Tibial artery (tissue), 4 donors: ENCODE measurements at places on chromosomes 5 and 9.

DNA sequence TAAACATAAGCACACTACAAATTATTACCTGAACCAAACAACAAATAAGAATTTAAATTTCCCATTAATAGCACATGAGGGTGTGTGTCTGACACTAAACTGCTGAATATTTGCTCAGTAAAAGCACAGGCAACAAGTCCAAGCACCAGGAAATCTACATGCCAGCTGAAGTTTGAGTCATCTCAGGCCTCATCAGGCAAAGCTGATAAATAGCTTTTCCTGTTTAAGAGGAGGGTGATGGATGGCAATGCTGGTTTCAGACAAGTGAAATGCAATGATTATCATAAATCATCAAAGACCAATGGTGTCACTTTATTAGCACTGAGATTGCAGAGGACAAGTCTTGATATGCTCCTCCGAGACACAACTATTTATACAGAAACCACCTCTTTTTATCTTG, 1668.0 kb upstream of the C9orf72 start:
- no peak overlapping the region for H3K4me3 ChIP-seq
- no peaks in the 10 kb centered on the region for H3K36me3 ChIP-seq
- no peak overlapping the region for H3K27ac ChIP-seq
- DNase-seq: no peak

GRCh38 chr5:15183520-15183919, 311.9 kb upstream of the ANKH start:
- H3K4me1 ChIP-seq: no peaks in the 10 kb centered on the region
- no peak overlapping the region for H3K4me3 ChIP-seq
- no peaks in the 10 kb centered on the region for H3K27me3 ChIP-seq
- DNase-seq: no peak
- H3K27ac ChIP-seq: no peak overlapping the region
- H3K36me3 ChIP-seq: no peaks in the 10 kb centered on the region

GRCh38 chr5:135071311-135071710, 37.3 kb upstream of the PITX1 start:
- H3K36me3 ChIP-seq: no peaks in the 10 kb centered on the region
- H3K27me3 ChIP-seq: no peaks in the 10 kb centered on the region
- H3K27ac ChIP-seq: no peak overlapping the region
- DNase-seq: no peak

- no peak overlapping the region for H3K27ac ChIP-seq
- no peak overlapping the region for H3K4me3 ChIP-seq
- H3K36me3 ChIP-seq: no peaks in the 10 kb centered on the region
- no peaks in the 10 kb centered on the region for H3K4me1 ChIP-seq
- no peaks in the 10 kb centered on the region for H3K27me3 ChIP-seq
Observed at GRCh38 chr5:40333459-40334241, 346.1 kb upstream of the PTGER4 start.

- no peaks in the 10 kb centered on the region for H3K4me1 ChIP-seq
- no peaks in the 10 kb centered on the region for H3K27me3 ChIP-seq
- DNase-seq: no peak
- H3K36me3 ChIP-seq: no peaks in the 10 kb centered on the region
Observed at GRCh38 chr5:66609615-66610014, 13.4 kb downstream of the MAST4 start.

DNA sequence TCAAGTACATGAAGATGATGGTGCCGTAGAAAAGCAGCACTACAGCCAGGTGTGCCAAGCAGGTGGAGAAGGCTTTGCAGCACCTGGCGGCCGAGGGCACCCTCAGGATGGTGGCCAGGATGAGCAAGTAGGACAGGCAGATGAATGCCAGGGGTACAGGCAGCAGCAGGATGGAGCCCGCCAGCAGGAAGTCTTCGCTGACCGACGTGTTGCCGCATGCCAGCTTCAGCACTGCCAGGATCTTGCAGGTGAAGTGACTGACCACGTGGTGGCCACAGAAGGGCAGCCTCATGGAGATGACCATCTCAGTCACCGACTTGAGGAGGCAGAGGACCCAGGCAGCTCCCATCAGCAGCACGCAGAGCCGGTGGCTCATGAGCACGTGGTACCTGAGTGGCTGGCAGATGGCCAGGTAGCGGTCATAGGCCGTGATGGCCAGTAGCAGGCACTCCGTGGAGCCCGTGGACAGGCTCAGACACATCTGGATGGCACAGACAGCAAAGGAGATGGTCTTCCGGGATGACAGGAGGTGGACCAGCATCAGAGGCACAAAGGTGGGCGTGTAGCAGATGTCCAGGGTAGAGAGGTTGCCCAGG, 482 bp downstream of the OR13J1 start:
- H3K4me3 ChIP-seq: no peak overlapping the region
- peaks cover 2% of the 10 kb centered on the region for H3K4me1 ChIP-seq
- no peaks in the 10 kb centered on the region for H3K27me3 ChIP-seq

GRCh38 chr9:26243726-26244125, 565.5 kb upstream of the TUSC1 start:
- no peak overlapping the region for H3K4me3 ChIP-seq
- peak overlapping the region; percentile 0 for H3K27ac ChIP-seq
- H3K36me3 ChIP-seq: no peaks in the 10 kb centered on the region
- DNase-seq: no peak
- no peaks in the 10 kb centered on the region for H3K27me3 ChIP-seq

- H3K4me3 ChIP-seq: no peak overlapping the region
- H3K36me3 ChIP-seq: no peaks in the 10 kb centered on the region
- no peaks in the 10 kb centered on the region for H3K4me1 ChIP-seq
- DNase-seq: peak; percentile 15
- H3K27me3 ChIP-seq: no peaks in the 10 kb centered on the region
- no peak overlapping the region for H3K27ac ChIP-seq
Observed at GRCh38 chr5:171702135-171702770, 83.4 kb upstream of the SMIM23 start.

DNA sequence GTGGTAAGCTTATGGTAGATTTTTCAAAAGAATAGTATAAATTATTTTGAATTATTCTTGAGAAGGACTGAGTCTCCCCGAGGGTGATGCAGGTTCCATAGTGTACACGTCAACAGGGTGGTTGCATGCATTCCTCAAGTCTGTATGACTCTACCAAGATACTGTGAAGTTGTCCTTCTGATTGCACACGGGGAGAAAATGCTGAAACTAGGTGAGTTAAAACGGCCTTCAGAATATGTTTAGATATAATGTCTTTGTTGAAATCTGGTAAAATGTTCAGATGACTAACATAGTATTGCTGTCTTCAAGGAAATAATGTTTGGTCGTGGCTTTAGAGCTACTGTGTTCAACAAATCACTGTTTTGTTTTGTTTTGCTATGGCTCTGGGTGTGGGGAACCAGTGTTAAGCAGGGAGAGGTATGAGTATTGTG, 22.4 kb upstream of the TNFAIP8 start:
- no peak overlapping the region for H3K27ac ChIP-seq
- H3K4me1 ChIP-seq: no peaks in the 10 kb centered on the region
- no peaks in the 10 kb centered on the region for H3K36me3 ChIP-seq
- no peaks in the 10 kb centered on the region for H3K27me3 ChIP-seq

DNA sequence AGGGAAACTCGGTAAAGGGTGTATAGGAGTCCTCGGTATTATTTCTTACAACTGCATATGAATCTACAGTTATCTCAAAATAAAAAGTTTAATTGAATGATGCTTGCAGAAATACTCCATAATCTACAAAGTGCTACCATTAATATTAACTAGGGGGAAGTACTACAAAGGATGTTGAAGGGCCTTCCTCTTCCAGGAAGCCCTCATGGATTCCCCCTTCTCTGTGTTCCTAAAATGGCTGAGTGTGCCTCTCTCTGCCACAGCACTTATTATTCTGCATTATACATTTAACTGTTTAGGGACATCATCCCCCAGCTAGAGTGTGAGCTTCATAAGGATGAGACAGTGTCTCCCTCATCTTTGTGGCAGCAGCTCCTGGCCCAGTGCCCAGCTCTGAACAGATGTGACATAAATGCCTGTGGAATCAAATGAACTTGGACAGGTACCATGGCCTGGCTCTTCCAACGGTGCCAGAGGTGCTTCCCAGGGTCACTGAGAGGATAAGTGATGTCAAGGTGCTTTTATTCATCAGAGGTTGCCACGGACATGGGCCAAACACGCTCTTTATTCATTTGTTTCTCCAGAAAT, 99.5 kb downstream of the PAX5 start:
- H3K4me1 ChIP-seq: no peaks in the 10 kb centered on the region
- no peaks in the 10 kb centered on the region for H3K36me3 ChIP-seq
- no peak for DNase-seq

GRCh38 chr9:81032030-81032572, 657.2 kb downstream of the TLE1 start:
- H3K36me3 ChIP-seq: no peaks in the 10 kb centered on the region
- no peak overlapping the region for H3K4me3 ChIP-seq
- no peak overlapping the region for H3K27ac ChIP-seq
- H3K27me3 ChIP-seq: no peaks in the 10 kb centered on the region
- peak; percentile 61 for DNase-seq

- H3K36me3 ChIP-seq: no peaks in the 10 kb centered on the region
- H3K27me3 ChIP-seq: no peaks in the 10 kb centered on the region
- peak; percentile 53 for DNase-seq
- peak overlapping the region; percentile 33 for H3K27ac ChIP-seq
- H3K4me1 ChIP-seq: peaks cover 84% of the 10 kb centered on the region
Observed at GRCh38 chr9:134372581-134373267, 46.5 kb downstream of the RXRA start.

GRCh38 chr9:7117676-7118561, 360.1 kb downstream of the KDM4C start:
- H3K27me3 ChIP-seq: no peaks in the 10 kb centered on the region
- H3K4me3 ChIP-seq: no peak overlapping the region
- no peak overlapping the region for H3K27ac ChIP-seq
- H3K36me3 ChIP-seq: no peaks in the 10 kb centered on the region
- DNase-seq: no peak

- no peak overlapping the region for H3K4me3 ChIP-seq
- H3K4me1 ChIP-seq: no peaks in the 10 kb centered on the region
- DNase-seq: no peak
- H3K27ac ChIP-seq: no peak overlapping the region
Observed at GRCh38 chr9:99966001-99966400, 59.5 kb downstream of the STX17 start.

DNA sequence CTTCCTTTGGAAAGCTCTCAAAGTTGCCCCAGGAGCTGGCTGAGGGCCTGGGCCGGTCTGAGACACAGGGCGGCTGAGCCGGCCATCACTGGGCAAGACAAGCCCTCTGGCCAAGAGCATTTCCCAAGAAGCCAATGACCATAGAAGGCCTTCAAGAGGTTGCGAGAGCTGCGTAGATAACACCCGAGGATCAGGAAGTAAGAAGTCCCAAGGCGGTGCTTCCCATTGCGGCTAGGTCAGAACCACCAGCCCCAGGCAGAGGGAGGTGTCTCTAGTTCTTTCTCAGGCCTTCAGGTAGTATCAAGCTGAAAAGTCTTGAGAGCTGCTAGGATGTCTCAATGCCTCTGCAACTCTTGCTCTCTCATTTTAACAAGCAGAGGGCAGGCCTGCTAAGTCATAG, 54.0 kb upstream of the C5orf58 start:
- no peak overlapping the region for H3K27ac ChIP-seq
- no peaks in the 10 kb centered on the region for H3K4me1 ChIP-seq
- peaks cover 3% of the 10 kb centered on the region for H3K27me3 ChIP-seq
- no peaks in the 10 kb centered on the region for H3K36me3 ChIP-seq
- DNase-seq: no peak

DNA sequence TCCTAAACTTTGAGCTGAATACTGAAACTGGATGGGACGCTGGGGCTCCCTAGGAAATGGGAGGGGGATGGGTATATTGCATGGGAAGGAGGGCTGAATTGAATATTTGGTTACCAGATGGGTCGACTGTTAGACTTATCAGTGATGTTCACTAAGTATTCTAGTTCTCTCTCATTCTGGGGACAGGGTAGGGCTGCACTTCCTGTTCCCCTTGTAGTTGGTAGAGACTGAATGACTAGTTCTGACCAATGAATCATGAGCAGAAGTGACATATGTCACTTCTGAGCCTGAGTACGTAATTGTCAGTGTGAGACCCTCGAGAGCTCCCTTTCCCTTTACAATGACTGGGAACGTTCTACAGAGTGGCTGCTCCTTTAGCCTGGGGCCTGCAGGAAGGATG, 55.5 kb upstream of the DMRT1 start:
- no peaks in the 10 kb centered on the region for H3K27me3 ChIP-seq
- H3K36me3 ChIP-seq: no peaks in the 10 kb centered on the region
- H3K4me3 ChIP-seq: no peak overlapping the region
- H3K27ac ChIP-seq: no peak overlapping the region
- no peaks in the 10 kb centered on the region for H3K4me1 ChIP-seq

GRCh38 chr5:485113-485945, 38.9 kb downstream of the SLC9A3 start:
- DNase-seq: no peak
- H3K4me1 ChIP-seq: no peaks in the 10 kb centered on the region
- peaks cover 73% of the 10 kb centered on the region for H3K27me3 ChIP-seq
- H3K27ac ChIP-seq: no peak overlapping the region

GRCh38 chr9:135032868-135033460, 54.5 kb upstream of the OLFM1 start:
- H3K27me3 ChIP-seq: peaks cover 52% of the 10 kb centered on the region
- no peaks in the 10 kb centered on the region for H3K4me1 ChIP-seq

GRCh38 chr9:92974761-92975755, 27.7 kb downstream of the FGD3 start:
- peak; percentile 49 for DNase-seq
- no peak overlapping the region for H3K4me3 ChIP-seq
- no peaks in the 10 kb centered on the region for H3K4me1 ChIP-seq
- H3K27me3 ChIP-seq: no peaks in the 10 kb centered on the region
- no peaks in the 10 kb centered on the region for H3K36me3 ChIP-seq

- no peaks in the 10 kb centered on the region for H3K36me3 ChIP-seq
- no peak for DNase-seq
- peaks cover 9% of the 10 kb centered on the region for H3K27me3 ChIP-seq
- no peak overlapping the region for H3K4me3 ChIP-seq
Observed at GRCh38 chr5:36728697-36729543, 122.5 kb downstream of the SLC1A3 start.

DNA sequence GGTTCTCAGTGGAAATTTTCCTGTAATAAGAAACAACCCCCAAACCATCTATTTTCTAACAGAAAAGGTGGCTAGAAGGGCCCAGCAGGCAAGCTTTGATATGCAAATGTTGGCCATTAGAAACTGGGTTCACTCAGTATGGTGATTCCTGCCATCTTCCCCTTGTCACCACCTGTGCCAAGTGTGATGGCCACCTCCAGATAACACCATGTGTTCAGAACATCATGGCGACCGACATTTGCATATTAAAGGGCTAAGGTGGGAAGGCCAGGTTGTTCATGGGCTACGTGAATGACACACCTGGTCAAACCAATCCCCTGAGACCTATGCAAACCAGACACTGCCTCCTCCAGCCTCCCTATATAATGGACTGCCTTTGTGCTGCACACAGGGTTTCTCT, 20.4 kb downstream of the FOXE1 start:
- H3K36me3 ChIP-seq: no peaks in the 10 kb centered on the region
- no peak overlapping the region for H3K27ac ChIP-seq
- no peaks in the 10 kb centered on the region for H3K4me1 ChIP-seq
- H3K27me3 ChIP-seq: no peaks in the 10 kb centered on the region
- no peak overlapping the region for H3K4me3 ChIP-seq

- DNase-seq: no peak
- no peaks in the 10 kb centered on the region for H3K36me3 ChIP-seq
- H3K27ac ChIP-seq: no peak overlapping the region
Observed at GRCh38 chr9:89498852-89499480, 1.1 kb upstream of the SEMA4D start.
